Cortex of kidney (tissue), 1 donor: ENCODE measurements at places on chromosomes 2 and 18.

DNA sequence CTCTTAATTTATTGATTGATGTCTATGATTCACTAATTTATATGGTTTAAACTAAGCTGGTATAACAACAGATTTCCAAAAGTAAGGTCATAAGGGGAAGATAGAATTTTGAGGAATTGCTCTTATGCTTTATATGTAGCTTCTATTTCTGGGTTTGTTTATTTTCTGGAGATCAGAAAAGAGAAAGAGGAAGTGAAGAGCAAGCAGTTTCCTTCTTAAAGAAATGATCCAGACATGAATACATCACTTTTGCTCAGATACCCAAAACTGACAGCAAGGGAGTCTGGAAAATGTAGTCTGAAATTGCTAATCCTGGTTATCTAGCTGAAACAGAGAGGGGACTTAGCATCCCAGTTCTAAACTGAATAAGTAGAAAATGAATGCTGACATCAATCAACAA, 912.5 kb upstream of the CRIM1 start:
- DNase-seq = no peak

- DNase-seq = no peak
These were observed 364.3 kb upstream of the SPHKAP start for GRCh38 chr2:228545748-228546145.

GRCh38 chr2:180003559-180003958, 3.5 kb downstream of the CWC22 start:
- DNase-seq = no peak

- no peak for DNase-seq
These were observed at the start of gene PTPRN for GRCh38 chr2:219309278-219309677. TSS of gene PTPRN (minus strand) at chr2:219309401. CDS start at chr2:219309332, 69 bp downstream.

DNA sequence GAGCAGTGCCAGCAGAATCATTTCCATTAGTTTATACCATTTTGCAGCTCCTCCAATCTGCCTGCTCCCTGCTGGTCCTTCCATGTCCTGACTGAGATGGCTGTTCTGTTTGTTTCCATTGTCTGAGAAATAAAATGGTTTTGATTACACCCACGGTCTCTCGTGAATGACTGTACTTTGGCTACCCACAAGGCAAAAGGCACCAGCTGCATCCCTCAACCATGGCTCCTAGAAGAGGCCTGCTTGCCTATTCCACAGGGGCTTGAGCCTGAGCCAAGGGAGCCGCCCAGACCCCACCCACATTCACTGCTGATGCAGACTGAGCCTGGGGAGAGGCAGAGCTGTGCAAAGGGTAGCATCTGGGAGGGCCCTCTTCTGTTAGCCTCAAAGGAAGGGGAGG, 31.2 kb downstream of the MARCHF4 start:
- no peak for DNase-seq

DNA sequence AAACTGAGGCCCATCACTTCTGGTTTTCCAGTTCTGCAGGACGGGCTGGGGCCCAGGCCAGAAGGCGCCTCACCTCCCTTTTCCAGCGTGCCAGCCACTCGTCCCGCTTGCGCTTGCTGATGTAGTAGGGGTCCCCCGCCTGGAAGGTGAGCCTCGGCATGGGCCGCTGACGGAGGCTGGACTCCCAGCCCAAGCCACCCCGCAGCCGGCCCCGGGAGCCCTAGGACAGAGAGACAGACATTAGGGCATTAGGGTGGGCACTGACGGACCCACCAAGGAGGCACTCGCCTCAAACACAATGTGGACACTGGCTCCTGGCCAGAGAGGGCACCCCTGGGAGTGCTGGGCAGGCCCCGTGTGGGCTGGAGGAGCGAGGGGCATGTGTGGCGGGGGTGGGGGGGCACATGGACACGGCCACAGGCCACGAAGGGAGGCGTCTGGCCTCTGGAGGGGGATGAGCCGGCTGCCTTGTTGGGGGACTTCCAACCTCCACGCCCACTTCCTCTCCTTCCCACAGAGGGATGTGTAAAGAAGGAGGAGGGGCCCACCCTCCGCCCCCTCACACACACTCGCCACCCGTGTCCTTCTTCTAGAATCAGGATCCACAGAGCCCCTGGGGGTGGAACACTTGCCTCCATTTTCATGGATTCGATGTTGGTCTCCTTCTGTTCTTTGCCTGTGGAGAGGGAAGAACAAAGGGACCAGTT, 66.7 kb downstream of the DNMT3A start:
- no peak for DNase-seq

- DNase-seq = no peak
These were observed 17.3 kb upstream of the ASXL2 start for GRCh38 chr2:25895610-25896009.

- DNase-seq = no peak
These were observed 21.0 kb upstream of the GPR17 start for GRCh38 chr2:127624756-127625571.

DNA sequence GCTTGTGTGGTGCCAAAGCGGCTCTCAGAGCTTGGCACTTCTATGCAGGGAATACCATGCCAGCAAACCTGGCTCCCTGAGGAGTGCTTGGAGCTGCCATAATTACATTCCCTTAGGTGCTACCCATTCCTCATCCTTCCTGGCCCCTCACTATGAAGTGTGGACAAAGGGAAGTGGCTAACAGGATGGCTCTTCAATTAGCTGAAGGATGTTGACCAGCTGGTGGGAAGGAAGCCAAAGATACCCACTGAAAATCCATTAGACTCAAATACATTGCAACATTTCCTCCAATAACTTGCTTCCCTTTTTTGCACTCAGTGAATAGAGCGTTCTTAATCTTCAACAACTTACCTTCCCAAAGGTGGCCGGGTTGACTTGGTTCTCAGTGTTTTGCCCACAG, 8.5 kb downstream of the RFX8 start:
- no peak for DNase-seq

DNA sequence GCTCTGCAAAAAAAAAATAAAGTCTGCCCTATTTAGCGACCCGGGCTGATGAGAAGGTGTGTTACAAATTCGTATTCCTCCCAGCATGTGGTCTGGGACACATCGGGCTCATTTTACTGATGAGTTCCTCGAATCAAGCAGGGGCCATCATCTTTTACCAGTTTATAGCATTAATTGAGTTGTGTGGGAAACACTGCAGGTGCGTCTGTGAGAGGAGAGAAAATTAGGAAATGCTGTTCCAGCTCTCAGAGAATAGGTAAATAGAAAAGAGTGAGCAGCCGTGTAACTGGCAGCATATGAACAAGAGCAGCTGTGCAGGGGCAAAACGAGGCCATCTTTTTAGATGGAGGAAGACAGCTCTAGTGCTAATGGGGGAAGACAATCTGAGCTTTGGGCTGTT, 216.7 kb downstream of the SETBP1 start:
- DNase-seq = no peak

- no peak for DNase-seq
These were observed 105.7 kb upstream of the GATA6 start for GRCh38 chr18:22063672-22064071.

DNA sequence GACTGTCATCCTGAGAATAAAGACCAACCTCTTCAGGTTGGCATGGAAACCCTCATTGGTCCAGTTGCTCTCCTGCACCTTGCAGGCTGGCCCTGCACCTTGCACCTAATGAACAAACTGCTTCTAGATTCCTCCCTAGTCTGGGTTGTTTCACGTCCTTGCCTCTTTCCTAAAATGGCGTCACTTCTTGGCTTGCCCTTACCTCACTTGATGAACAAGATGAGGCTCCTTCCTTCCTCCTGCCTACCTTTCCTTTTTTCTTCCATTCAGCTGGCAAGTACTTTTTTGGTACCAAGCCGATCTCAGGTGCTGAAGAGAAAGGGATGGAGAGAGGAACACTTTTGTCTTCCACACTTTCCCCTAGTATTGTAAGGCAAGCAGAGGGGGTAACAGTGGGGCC, 74.5 kb downstream of the MYCN start:
- DNase-seq = no peak

DNA sequence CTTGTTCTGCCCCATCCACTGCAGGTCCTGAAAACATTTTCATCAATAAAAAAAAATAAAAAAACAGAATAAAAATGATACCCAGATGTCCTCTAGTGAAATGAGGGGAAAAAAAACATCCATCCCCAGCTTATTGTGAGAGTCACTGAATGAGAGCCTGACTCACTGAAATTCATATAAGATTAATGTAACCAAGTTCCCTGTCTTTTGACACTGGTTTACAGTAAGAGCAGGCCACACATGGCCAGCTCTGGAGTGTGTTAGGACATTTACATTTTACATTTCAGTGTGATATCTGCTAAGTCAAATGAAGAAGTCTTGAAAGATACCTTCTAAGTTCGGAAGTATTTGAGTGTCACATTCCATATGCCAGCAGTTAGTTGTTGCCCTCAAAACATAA, 21.1 kb upstream of the IL18R1 start:
- no peak for DNase-seq

GRCh38 chr2:117057016-117057415, 757.5 kb upstream of the DDX18 start:
- no peak for DNase-seq

GRCh38 chr2:44689516-44689915, 252.0 kb upstream of the SIX3 start:
- no peak for DNase-seq

DNA sequence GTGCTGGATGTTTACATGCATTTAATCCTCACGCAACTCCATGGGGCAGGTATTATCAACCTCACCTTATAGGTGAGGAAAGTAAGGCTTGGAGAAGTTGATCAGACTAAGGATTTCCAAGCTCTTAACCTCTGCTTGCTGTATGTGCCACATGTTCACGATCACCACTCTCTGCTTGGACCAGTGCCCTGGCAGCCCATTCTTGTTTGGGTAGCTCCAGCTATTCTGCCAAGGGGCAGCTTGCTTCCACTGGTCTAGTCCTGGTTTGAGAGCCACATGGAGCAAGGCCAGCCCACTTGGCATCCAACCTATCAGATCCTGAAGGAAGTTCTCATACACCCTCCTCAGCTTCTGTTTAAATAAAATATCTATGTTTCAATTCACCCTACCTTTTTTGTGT, 14.3 kb downstream of the PLB1 start:
- no peak for DNase-seq

- DNase-seq = no peak
These were observed 17.9 kb upstream of the EHBP1 start for GRCh38 chr2:62687636-62688035.

GRCh38 chr2:10831400-10831985, 18.9 kb upstream of the PDIA6 start:
- DNase-seq = no peak

DNA sequence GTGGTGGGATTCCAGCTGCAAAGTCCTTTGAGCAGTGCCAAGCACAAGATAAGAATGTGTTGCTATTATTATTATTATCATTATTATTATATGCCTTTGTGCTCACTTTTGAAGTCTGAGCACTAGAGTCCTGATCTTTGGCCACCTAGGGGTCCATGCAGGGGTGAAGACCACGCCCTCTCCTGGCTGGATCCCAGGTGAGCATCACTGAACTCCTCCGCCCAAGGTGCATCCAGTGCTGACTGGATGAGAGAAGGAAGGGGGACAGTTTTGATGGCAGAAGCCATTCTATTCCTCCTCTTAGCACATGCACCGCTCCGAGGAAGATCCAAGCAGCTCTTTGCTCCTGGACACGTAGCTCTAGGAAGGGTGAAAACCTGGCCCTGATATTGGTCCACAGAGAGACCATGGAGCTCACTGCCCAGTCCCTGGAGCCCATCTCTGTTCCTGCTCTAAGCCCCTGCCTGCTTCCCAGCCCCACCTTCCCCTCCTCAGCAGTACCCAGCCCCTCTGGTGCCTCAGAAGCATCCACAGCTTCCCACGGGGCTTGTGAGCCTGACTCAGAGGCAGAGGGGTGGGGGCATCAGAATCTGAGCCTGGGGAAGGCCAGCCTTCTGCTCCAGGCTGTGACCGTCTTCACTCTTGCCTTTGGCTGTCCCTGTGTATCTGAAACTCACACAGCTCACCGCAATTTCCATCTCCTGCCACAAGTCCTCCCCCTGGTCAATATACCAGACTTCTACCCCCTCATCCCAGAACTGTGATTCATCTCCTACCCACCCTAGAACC, 45.4 kb downstream of the MCFD2 start:
- DNase-seq = no peak

DNA sequence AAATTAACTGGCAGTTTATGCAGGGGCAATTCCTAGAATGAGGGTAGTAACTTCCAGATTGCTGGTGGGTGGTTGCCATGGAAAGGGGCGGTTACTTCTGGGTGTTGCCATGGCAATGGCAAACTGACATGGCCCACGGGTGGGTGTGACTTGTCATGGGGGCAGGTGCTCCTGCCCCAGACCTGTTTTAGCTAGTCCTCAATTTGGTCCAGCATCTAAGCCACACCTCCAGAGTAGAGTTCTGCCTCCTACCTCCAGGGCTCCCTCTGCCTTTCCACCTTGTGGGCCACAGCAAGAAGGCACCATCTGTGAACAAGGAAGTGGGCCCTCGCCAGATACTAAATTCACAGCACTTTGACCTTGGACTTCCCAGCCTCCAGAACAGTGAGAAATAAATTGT, 148.7 kb downstream of the TFCP2L1 start:
- DNase-seq = no peak

DNA sequence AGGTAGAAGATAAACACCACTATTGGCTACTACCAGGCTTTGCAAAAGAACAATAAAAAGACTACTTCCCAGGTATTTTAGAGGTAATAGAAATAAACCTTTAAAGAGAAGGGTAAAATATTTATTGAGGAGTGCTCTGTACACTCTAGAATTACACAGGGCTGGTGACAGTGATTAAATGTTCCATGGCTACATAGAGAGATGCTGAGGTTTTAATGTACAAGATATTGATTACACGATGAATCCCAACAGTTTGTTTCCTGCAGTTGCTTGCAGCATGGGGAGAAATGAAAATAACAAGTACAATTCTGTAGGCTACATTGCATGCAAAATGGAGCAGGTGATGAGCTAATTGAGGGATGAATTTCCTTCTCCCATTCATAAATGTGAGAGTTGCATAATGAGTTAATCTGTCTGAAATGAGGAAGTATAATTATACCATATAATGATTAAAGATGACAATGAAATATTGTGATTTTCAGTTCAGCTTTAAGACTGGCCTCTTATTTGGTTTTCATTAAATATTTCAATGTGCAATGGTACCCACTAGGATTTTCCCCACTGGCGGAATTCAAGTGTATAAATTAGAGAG, 266.1 kb downstream of the SOCS6 start:
- DNase-seq = no peak

- no peak for DNase-seq
These were observed 1.3 kb upstream of the HOXD4 start for GRCh38 chr2:176149939-176150583.

DNA sequence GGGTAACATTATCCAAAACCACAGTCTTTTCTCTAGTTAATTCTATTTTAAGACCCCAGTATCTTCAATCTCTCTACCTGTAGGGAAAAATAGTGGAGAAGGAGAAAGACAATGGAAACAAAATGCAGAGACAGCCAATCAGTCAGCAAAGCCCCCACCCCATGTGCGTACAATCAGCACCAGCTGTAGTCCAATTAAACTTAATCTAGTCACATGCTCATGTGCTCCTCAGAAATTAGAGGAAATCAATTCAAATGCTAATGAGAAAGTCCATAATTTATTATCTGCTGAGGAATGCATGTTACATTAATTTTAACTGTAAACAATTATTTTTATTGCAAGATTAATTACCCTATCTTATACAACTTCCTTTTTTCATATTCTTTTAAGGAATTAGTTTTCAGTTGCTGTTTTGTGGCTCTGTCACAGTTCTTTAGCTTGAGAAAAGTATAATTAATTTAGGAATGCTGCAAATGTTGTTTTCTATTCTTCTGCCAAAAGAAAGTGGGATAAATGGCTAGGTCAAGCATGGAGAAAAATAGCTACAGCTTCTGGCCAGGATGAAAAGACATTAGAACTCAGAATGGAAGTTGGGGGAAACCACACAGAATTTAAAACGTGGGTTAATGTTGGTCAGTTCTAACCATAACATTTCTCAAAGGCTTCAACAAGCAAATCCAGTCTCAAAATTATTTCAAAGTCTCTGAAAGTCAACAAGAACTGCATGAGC, 232.4 kb upstream of the HNRNPA3 start:
- no peak for DNase-seq
